ENCODE measurements at places on chromosomes 12 and 14. TPM values are rescaled to one million over a fixed set of nuclear protein-coding genes. Genes with fewer than 3 reads are reported as not detected.

- DNase-seq: no peak
Observed at GRCh38 chr12:63042646-63043045, 107.7 kb upstream of the PPM1H start.

Gene CLMN
- 7.6 TPM for total RNA-seq

Gene PRIMA1
- 2.3 TPM for total RNA-seq

DNA sequence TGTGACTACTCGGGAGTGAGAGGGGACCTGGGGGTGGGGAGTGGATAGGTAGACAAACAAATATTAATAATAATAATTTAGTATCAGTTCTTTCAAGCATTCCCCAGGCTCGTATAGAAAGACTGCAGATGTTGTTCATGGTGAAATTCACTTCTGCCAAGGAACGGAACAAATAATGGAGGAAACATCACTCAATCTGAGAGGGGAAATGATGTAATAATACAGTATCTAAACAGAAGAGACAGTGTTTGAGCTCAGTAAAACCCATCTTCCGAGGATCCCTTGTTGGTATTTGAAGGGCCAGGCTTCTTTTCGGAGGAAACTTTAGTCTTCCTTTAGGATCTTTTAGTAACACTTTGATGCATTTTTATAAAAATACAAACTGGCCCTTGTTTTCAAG is 114.2 kb downstream of the KCNK10 start:
- DNase-seq: no peak

Measured in H9 (cell line).